HuH-7 (cell line): ENCODE measurements at places on chromosomes 1 and 21.

- no peak for DNase-seq
These were observed 201.0 kb upstream of the CAMK1G start for GRCh38 chr1:209382231-209383100.

GRCh38 chr21:26759731-26760130 is 85.5 kb downstream of the ADAMTS1 start:
- DNase-seq, result no peak

DNA sequence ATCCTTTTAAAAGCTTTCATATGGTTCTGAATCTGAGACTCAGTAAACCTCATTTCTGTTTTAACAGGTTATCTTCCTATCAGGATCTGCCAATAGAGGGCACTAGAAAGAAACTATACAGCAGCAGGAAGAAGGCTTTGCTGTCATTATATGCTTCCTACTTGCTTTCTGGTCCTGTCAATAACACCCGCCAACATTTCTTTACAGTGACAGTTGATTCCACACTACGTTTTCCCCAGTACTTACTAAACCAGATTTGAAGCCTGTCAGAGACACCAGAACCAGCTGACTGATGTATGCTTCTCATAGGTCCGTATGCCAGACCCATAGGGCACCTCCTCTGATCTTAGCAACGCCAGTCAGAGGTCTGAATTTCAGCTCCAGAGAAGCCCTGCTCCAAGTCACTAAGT is 341.0 kb upstream of the NEGR1 start:
- no peak for DNase-seq

DNA sequence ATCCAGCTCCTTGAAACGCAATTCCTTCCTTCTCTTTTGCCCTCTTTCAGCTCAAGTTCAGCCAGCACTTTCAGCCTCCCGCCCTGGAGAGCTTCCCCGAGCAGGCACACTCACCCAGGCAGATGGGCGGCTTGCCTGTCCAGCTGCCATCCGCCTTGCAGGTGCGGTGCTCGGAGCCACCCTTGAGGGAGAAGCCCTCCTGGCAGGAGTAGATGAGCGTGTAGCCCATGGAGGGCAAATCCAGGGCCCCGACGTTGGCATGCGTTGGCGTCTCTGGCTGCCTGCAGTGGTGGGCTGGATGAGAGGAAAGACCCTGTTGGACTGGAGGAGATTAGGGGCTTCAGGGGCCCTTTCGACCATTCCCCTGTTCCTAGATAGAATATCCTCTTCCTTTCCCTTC is 60.5 kb downstream of the ZSCAN20 start:
- no peak for DNase-seq

GRCh38 chr1:224733027-224733911 is 117.2 kb downstream of the CNIH3 start:
- DNase-seq, result no peak

GRCh38 chr1:235206533-235207208 is 45.6 kb upstream of the RBM34 start:
- DNase-seq, result no peak

DNA sequence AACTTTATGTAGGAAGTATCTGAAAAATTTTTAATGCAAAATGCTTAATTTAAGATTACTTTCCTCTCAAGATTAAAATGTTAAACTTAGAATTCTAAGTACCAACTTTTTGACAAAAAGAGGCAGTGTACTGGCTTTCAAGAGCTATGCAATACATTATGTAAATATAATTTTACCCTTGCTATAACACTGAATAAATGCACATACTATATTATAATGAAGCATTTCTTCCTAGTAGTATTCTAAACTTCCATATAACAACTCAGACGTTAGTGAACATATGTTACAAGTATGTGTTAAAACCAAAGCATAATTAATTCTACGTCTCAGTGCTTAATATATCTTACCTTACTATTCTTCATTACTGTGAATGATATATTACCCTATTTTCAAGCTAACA is 58.5 kb downstream of the RGS21 start:
- DNase-seq, result no peak

DNA sequence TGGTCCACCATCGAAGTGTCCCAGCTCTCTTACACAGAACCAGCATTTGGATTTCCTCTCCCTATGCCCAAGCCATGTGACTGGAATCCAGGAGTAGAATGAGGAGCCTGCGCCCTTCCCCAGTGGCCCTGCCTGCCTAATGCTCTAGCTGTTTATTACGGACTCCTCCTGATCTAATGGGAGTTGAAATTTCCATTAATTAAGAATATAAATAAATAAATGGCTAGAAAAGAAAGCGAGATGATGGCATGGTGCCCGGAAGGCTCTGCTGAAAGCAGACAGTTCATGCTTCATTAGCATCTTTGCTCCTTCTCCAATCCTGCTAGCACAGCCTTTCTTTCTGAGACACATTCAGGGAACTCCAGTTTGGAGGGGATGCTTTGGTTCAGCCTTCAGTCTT is 216.2 kb downstream of the SEC16B start:
- no peak for DNase-seq

DNA sequence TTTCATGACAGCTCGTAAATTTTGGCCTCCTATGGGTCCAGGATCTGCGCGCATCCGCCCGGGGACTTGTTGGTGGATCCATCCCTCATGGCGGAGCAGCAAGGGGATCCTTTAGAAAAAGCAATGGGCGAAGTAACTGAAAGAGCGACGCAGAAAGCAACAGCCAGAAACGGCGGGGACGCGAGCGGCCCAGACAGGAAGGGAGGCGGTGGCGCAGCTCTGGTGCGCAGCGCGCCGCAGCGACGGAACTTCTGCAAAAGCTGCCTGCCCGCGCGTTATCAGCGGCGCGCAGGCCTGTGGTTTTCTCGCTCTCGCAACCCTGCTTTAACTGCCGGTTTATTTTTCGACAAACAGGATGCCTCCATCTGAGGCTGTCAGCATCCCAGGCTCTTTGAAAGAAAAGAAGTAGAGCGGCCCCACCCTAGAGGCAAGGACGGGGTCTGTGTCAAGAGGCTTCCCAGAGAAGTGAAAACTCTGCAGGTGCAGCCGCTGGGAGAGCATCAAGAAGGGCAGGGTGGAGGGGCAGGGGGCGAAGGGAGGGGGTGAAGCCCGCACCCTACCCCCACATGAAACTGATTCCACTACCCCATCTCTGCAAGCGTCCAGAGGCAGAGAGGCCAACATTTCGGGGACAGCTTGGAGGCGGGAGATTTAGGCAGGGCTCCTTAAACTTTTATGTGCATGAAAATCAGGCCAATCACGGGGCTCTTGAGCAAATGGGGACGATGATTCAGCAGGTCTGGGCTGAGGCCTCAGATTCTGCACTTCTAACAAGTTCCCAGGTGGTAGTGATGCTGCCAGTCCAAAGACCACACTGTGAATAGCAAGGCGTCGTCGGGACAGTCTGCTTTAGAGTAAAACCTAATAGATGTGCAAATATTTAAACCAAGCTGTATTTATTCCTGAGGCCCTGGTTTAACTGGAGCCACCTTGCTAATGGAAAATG is 22.2 kb downstream of the RUNX1 start:
- no peak for DNase-seq

DNA sequence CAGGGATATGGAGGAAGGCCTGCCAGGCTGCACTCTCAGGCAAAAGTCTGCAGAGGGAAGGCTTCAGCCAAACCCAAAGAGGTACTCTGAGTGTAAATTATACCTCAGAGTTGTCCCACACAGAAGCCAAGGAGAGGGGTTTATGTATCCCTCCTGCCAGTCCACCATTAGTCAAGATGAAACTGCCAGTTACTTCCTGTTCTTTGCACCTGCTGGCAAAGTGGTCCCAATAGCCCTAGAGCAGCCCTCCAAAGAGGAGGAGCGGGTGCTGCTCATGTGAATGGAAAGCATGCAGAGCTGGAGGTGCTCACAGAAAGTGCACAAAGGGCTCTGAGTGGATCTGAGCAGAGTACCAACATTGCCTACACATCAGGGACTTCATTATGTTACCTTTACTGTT is 37.1 kb upstream of the MCOLN3 start:
- DNase-seq, result no peak

- no peak for DNase-seq
These were observed 546 bp downstream of the HES3 start for GRCh38 chr1:6244401-6245049.

DNA sequence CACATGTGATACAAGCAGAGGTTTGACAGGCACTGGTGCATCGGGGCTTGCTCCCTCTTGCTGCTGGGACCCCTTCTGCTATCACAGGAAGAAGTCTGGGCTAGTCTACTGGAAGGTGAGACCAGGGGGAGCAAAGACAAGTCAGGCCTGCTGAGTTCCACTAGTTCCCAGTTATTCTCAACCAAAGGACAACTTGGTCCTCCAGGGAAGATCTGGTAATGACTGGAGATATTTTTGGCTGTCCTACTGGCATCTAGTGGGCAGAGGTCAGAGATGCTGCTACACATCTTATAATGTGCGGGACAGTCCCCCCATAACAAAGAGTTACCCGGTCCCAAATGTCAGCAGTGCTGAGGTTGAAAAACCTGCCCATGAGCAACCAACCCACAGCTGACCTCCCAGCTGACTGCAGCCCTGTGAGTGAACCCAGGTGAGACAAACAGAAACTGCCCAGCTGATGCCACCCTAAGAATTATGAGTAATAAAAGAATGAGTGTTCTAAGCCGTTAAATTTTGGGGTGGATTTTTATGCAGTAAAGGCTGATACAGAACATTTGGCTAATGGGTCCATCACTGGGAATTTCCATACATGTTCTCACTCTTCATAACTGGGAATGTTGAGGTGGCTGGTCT is 71.6 kb downstream of the NENF start:
- DNase-seq, result no peak
